Activated naive CD4-positive, alpha-beta T cell treated with anti-CD3 and anti-CD28 coated beads, Interleukin-2, amount 50 U/mL, for 72 hours (primary cell): ENCODE measurements at places on chromosomes 3 and 15.

GRCh38 chr3:128218548-128219257 lies 65.4 kb downstream of the EEFSEC start:
- no peak for DNase-seq

- DNase-seq: no peak
These were observed 14.1 kb upstream of the HRH1 start for GRCh38 chr3:11140030-11140712.

GRCh38 chr3:117868766-117869165 lies 1159.2 kb downstream of the TUSC7 start:
- no peak for DNase-seq

DNA sequence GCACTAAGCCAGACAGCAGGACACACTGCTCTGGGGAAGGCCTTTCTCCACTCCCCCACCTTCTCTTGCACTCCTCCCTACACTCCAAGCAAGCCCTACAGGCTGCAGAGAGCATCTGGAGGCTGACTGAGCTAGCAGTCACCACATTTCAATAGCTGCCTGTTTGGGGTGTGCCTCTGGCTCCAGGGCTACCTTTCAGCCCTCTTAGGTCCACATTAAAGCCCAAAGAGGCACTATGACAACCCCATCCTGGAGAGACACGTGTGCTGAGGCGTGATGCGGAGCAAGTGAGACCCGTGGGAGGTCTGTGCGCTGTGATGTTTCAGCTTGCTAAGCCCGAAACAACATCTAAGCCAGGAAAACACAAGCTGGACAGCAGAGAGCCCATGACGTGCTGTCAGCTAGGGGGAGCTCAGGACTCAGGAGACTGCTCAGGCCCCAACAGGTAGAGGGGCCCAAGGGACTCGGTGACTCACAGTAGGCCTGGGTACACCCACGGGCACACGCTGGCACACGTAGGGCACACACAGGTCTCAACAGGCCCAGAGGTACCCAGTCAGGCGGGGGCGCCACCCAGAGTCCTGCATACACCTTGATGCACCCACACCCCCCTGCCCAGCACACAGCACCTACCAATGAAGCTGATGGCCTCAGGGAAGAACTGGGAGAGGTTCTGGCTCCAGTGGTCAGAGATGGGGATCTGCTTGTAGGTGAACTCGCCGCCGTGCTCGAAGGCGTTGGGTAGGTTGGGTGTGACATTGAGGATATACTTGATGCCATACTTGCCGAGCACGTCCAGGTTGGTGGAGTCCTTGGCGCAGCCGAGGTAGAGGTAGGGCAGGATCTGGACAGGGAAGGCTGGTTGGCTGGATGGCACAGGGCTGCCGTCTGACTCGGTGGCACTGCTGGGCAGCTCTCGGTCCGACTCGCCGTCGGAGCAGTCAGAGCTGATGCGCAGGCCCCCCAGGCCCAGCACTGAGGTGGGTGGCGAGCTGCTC lies 2.8 kb downstream of the DUSP7 start:
- peak; percentile 60 for DNase-seq

DNA sequence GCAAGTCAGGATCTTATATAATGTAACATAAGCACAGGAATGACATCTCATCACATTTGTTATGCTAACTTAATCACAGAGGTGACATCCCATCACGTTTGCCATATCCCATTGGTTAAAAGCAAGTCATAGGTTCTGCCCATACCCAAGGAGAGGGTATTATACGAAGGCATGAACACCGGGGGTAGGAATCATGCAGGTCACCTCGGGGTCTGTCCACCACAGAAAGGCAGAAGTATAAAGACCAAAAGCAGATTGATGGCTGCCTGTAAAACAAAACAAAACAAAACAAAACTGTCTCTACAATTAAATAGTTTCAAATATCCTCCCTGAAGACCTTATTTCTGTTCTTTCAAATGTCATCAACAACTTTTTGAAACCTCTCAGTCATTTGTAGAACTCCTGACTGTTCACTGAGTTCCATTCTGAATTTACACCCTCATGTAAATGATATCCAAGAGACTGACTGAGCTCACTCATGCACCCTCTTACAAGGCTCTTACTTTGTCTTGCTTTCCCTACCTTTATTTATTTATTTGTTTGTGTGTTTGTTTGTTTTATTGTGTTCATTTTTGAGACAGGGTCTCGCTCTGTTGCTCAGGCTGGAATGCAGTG lies 22.7 kb upstream of the ZNF639 start:
- no peak for DNase-seq

GRCh38 chr3:77038468-77038929 lies 1.4 kb upstream of the ROBO2 start:
- DNase-seq: no peak

DNA sequence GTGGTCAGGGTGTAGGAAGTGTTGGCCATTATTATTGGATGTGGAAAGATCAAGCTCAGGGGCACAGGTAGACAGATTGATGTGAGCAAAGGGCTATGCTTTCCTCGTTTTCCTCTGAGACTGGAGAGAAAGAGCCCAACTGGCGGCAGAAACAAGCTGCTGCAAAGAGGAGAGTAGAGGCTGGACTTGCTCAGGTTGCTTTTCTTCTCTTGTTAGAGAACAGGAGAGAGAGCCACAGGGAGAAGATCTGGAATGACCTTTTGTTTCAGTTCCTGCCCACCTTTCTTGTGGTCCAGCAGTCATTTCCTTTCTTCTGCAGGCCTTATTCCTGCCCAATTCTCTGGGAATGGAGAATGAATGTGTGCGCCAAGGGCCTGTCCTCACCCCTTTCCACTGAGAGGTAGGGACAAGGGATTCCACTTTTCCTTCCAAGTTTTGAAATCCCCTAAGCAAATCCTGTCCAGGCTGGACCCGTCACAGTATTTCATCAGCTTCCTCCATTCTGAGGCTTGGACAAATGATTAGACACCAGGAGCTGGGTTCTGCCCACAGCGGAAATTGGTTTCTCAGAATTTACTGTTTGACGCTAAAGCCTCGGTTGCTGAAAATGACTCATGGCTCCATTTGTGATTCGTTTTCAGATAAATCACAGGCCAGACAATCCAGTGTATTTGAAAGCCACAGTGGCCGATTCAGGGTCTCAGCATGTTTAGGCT lies 16.1 kb downstream of the ZNF80 start:
- DNase-seq: peak; percentile 74
